ENCODE measurements at places on chromosomes 1 and 21.

DNA sequence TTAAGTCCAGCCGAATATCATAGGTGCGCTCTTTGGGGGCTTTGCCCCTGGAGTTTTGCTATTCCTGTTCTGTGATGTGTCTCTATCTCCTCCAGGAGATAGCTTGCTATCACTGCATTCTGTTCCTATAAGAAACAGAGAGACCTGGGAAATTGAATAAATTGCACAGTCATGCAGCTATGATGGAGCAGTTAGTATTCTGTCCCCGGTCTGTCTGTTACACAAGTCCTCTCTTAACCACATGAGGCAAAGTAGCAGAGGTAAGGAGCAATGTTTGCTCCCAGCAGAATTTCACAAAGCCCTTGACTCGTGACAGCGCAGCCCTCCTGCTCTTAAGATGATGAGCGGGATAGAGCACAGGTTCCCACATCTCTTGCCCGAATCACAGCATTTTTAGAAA is 63.9 kb upstream of the GRHL3 start:
- no peak for DNase-seq

DNA sequence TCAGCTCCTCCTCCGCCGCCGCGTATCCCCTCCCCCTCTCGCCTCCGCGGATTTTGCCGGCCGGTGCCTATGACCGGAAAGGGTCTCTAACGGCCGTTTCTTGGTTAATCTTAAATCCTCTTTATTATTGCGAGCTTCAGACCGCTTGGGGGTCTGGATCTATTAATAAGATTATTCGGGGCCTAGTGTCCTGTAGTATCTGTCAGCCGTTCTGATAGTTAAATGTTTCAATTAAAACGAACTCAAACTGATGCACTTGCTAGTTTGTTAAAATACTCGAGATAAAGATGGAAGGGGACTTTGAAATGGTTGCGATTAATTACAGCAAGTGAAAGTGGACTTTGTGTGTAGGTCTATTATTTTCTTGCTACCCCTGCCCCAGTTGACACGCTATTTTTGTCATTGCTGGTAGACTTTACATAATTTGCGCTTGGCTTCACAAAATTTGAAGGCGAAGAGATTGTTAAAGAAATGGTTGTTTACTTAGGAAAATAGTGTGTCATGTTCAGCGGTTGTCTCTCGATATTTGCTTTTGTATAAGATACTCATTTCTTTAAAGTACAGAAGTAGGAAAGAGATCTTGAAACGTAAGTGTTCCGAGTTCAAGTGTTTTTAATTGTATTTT is 779 bp downstream of the SON start:
- DNase-seq: peak; percentile 85

DNA sequence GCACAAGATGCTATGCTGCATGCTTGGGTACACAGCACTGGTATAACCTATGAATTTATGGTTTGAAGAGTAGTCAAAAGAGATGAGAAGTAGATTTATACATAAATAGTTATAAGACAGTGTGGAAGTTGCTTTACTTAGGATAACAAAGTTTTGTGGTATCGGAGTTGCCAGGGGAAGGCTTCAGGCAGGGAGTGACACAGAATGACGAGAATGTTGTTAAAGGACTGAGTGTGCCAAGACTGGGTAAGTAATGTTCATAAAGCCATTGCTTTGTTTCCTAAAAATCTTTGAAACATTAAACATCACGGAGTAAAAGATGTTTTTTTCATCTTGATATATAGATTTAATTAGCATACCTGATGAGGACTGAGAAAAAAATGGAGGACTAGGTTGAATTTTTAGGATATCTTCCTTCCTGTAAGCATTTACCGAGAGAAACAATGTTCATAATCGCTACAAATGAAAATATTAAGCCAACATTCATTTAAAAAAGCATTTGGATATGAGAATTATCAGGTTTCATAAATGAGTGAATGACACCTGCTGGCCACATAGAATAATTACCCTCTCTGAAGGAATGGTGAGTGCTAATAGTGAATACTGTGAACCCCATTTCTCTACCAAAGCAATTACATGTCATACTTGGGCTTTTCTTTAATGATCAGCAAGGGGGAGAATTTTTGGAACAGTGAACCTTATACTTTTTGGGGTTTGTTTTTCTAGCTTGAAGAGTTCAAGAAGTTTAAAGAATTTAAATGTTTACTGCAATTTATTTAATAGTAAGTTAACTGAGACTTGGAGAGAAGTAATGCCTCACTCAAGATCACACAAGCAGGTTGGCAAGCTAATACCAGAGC is 28.4 kb downstream of the EXTL2 start:
- no peak for DNase-seq

DNA sequence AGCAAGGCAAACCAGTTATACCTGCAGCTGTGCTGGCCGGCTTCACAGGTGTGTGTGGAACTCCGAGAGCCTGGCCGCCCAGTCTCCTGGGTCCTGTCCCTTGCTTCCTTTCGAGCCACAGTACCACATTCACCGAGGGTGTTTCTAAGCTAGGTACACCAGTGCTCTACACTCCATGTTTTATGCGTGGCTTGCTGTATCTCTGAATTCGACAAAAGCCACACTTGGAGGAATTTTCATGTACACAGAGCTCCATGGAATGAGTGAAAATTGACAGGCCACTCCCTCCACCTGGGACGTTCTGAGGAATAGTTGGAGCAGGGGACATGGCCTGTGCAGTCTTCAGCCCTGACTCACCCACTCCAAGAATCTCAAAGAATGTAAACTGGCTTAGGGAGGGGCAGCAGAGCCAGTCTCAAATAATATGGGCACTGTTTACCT is 14.0 kb downstream of the ETS2 start:
- DNase-seq: no peak

- no peak for DNase-seq
These were observed 167.7 kb upstream of the PTGFR start for GRCh38 chr1:78322928-78323680.
